ENCODE measurements at places on chromosomes 3 and 15. TPM values are rescaled to one million over a fixed set of nuclear protein-coding genes. Genes with fewer than 3 reads are reported as not detected.

Gene ZNF660
- total RNA-seq: 6.4 TPM

DNA sequence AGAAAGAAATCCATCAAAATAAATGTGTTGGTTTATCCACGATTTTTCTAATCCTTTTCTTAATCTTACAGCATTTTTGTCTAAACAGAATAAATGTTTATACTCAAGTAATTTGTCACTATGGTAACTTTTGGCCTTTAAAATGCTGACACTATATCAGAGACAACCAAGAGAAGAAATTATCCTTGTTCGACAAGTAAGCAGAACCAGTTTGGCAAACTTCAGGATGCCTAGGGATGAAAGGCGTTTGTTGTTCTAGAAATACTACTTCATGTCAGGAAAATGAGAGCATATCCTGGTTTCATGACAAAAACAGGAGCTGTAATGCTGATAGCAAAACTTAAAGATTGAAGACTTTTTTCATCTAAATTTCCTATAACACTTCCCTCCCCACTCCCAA lies 308.0 kb upstream of the ATP11B start:
- no peaks in the 10 kb centered on the region for H3K36me3 ChIP-seq
- H3K27me3 ChIP-seq: no peaks in the 10 kb centered on the region
- no peak overlapping the region for H3K27ac ChIP-seq
- H3K4me1 ChIP-seq: no peaks in the 10 kb centered on the region
- no peak overlapping the region for H3K4me3 ChIP-seq
- DNase-seq: no peak

DNA sequence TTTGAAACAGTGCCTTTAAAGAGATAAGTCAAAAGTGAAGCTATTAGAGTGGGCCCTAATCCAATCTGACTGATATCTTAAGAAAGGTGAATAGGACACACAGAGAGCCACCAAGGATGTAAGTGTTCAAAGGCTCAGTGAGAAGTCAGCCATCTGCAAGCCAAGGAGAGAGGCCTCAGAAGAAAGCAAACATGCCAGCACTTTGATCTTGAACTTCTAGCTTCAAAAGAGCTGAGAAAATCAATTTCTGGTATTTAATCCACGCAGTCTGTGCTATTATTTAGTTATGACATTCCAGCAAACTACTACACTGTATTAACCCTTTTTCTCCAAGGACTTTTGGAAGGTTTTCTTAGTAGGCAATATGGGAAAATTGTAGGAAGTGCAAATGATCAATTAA lies 95.7 kb downstream of the LRRC3B start:
- H3K36me3 ChIP-seq: no peaks in the 10 kb centered on the region
- no peak overlapping the region for H3K27ac ChIP-seq
- H3K4me3 ChIP-seq: no peak overlapping the region
- H3K27me3 ChIP-seq: no peaks in the 10 kb centered on the region
- H3K4me1 ChIP-seq: peaks cover 6% of the 10 kb centered on the region

DNA sequence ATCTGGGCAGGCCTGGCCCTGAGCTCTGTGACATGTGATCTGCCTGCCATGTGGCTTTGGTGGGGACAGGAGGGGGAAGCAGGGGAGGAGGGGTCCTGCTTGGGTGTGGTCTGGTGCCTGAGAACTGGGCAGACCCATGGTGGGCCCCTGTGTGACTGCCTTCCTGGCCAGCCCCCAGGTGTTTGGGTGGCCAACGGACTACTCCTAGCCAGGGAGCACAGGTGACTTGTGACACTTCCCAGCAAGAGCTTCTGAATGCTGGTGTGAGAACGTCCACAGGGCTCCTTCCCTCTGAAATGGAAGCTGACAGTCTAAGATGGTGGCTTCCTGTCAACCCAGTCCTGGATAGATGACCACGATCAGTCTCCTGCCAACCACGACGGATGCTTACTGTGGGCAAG lies 136.1 kb upstream of the MEF2A start:
- no peak overlapping the region for H3K4me3 ChIP-seq
- no peaks in the 10 kb centered on the region for H3K27me3 ChIP-seq
- H3K4me1 ChIP-seq: peaks cover 17% of the 10 kb centered on the region
- no peaks in the 10 kb centered on the region for H3K36me3 ChIP-seq
- H3K27ac ChIP-seq: no peak overlapping the region
- no peak for DNase-seq

- no peaks in the 10 kb centered on the region for H3K4me1 ChIP-seq
- no peak overlapping the region for H3K27ac ChIP-seq
- no peaks in the 10 kb centered on the region for H3K27me3 ChIP-seq
- no peak overlapping the region for H3K4me3 ChIP-seq
- DNase-seq: no peak
Observed at GRCh38 chr15:25170113-25170731, 215.4 kb downstream of the SNRPN start.

Gene SLC35G2
- 6.9 TPM for total RNA-seq

DNA sequence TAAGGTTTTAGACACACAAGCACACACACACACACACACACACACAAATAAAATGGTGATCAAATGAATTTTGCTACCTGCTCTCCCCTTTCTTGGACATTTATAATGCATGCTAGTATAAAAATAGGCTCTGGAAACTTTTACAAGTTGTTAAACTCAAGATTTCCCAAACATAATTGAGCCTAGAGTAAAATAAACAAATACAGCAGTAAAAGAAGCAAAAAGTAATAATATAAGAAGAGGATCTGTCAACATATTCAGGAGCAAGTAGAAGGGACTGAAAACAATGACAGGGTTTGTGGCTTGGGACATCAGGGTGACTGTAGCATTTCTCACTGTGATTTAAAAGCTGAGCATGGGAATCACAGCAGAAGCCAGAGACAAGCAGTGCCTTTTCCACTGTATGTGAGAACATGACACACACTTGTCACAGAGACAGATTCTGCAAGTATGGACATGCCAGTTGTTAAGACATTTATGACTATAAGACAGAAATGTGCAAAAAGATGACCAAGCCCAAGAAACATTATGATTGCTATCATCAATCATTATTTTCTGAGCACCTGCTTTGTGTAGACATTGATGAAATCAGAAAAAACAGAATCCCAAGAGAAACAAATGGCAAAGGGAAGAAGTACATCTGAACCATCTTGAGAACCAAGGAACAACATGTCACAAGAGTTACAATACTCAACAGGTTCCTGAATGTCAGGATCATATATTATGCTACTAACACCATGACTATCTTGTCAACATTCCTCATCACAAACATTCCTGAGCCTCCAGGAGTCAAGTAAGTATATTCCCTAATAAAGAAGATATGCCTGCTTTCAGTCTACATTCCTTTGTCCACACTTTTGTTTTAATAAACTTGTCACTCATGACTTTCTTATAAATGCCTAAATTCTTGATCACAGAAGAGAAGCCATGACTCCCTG lies 7.1 kb downstream of the THRB start:
- H3K4me3 ChIP-seq: no peak overlapping the region
- H3K36me3 ChIP-seq: no peaks in the 10 kb centered on the region
- no peaks in the 10 kb centered on the region for H3K27me3 ChIP-seq

Gene ACTRT3
- 2.7 TPM for total RNA-seq

DNA sequence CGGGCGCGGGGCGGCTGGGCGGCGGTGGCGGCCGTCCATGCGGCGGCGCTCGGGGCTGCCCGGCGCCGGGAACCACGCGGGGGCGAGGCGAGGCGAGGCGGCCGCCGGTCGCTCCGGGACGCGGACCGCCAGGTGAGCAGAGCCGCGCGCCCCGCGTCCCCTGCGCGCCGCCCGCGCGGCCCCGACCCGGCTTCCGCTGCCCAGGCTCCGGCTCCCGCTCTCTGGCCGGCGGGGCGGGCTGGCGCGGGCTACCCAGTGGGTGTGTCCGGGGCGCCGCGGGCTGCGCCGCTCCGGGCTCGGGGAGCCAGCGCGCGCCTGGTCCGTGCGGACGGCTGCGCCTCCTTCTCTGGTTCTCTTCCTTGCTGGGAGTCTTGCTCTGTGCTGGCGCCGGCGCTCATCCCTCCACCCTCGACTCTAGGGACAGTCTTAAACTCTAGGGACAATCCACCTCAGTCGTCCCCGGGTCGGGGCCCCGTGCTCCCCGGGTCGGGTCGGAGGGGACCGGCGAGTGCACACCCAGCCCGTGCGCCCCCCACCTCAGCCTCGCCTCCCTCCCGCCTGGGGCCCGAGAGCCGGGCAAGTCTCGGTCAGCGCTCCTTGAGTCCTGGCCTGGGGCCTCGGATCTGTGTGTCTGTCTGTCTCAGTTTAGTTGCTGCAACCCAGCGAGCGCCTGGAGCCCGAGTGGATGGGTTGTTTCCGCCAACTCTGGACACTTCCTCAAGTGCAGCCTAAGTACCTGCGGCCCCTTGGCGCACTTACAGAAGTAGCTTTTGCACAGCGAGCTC lies 488 bp downstream of the THSD4 start:
- no peaks in the 10 kb centered on the region for H3K27me3 ChIP-seq
- H3K36me3 ChIP-seq: no peaks in the 10 kb centered on the region
- H3K4me3 ChIP-seq: peak overlapping the region; percentile 77
- H3K4me1 ChIP-seq: peaks cover 44% of the 10 kb centered on the region
- peak overlapping the region; percentile 90 for H3K27ac ChIP-seq

GRCh38 chr3:130773366-130773765 lies 26.7 kb upstream of the PIK3R4 start:
- H3K4me1 ChIP-seq: no peaks in the 10 kb centered on the region
- H3K36me3 ChIP-seq: no peaks in the 10 kb centered on the region
- no peak for DNase-seq
- H3K4me3 ChIP-seq: no peak overlapping the region

DNA sequence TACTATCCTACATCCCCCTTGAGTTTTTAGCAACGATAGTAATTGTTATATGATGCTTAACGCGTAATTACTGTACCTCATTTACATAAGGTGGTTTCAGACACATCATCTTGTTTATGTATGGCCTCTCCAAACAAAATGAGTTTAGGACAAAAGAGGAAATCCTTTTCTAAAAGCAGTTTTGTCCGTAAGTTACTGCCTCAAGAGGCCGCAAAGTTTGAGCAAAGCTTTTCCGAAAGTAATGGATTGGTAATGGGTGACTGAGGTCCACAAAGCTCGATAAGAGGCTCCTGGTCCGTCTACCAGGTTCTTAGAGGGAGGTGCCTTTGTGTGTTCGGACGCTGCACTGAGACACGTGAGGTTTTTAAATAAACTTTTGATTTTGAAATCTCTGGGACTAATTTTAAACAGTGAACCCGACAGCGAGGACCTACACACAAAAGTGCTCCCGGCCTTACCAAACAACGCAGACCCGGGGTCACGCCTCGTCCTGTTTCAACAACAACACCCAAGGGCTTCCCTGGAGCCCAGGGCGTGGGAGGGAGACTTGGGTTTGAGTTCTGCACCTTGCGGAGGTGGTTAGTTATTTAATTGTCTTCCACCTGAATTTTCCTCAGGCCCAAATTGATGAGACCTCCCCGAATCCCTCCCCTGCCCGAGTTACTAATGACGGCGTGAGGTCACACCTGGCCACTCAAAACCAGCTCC lies 456 bp upstream of the C15orf61 start:
- no peaks in the 10 kb centered on the region for H3K27me3 ChIP-seq
- no peaks in the 10 kb centered on the region for H3K36me3 ChIP-seq
- H3K27ac ChIP-seq: peak overlapping the region; percentile 90
- H3K4me1 ChIP-seq: peaks cover 16% of the 10 kb centered on the region

DNA sequence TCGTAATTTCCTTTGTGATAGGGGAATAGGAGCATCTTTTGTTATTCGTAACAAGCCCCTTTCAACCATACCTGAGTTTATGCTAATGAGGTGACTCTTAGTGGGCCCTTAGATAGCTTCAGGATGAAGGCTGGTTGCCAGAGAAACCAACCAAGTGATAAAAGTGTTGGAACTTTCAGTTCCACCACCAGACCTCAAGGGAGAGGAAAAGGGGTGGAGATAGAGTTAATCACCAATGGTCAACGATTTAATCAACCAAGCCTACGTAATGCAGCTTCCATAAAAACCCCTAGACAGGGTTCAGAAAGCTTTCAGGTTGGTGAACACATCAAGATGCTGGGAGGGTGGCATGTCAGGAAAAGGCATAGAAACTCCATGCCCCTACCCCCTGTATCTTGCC lies 33.0 kb downstream of the HERC1 start:
- H3K4me3 ChIP-seq: no peak overlapping the region
- peaks cover 11% of the 10 kb centered on the region for H3K4me1 ChIP-seq
- DNase-seq: no peak
- H3K27me3 ChIP-seq: no peaks in the 10 kb centered on the region

Gene HES1
- 29.3 TPM for total RNA-seq

Gene PRSS50
- 0.28 TPM for total RNA-seq

Gene CNBP
- total RNA-seq: 459 TPM

DNA sequence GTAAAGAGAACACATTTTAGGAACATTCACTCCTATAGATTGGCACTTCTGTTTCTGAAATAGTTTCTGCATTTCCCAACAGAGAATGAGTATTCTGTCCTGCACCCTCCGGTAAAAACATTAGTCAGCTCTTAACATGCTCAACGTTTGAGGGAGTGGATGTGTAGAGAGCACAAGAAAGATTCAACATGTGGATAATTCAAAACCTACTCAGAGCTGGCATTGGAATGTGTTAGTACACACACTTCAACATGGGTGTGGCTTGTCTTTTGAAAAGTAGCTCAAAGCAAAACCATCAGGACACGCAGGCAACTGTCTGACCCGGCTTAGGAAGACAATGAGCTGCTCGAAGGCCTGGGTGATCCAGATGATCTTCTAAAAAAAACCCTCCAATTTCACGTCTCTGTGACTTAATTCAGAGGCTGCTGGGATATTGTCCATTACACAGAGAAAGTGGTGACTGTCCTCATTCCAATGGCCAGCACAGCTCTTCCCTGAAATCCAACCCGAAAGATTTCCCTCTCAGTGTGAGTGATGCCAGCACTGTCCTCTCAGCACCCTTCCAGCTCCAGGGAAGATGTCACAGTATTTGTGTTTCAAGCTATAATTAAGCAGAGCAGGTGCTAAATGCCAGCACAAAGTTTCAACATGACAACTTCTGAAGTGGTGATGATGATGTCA lies 18.1 kb downstream of the FBN1 start:
- no peaks in the 10 kb centered on the region for H3K36me3 ChIP-seq
- H3K4me3 ChIP-seq: peak overlapping the region; percentile 30
- H3K4me1 ChIP-seq: peaks cover 81% of the 10 kb centered on the region
- peak overlapping the region; percentile 58 for H3K27ac ChIP-seq
- no peak for DNase-seq

DNA sequence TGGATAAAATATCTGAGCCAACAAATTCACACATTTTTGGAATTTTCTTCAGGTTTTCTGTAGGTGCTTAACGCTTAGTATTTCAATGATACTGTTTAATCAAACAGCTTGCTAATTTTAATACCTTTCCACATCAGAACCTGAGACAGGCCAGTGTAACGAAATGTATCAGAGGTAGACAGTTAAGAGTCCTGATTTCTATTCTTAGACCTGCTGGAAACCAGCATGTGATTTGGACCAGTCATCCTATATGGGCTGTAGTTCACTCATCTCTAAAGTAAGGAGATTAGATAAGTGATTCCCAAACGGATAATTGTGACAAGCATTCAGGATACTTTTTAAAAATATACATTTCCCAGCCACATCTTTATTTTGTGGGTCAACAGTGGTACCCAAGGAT lies 18.4 kb downstream of the ARL6IP5 start:
- H3K4me1 ChIP-seq: peaks cover 6% of the 10 kb centered on the region
- no peak overlapping the region for H3K27ac ChIP-seq
- H3K27me3 ChIP-seq: no peaks in the 10 kb centered on the region
- H3K36me3 ChIP-seq: peaks cover 14% of the 10 kb centered on the region
- DNase-seq: no peak

Gene TM6SF1
- total RNA-seq: 11.0 TPM

- no peaks in the 10 kb centered on the region for H3K36me3 ChIP-seq
- H3K27me3 ChIP-seq: no peaks in the 10 kb centered on the region
- DNase-seq: no peak
- H3K27ac ChIP-seq: no peak overlapping the region
- H3K4me3 ChIP-seq: no peak overlapping the region
- H3K4me1 ChIP-seq: no peaks in the 10 kb centered on the region
Observed at GRCh38 chr3:109480014-109480413, 142.7 kb upstream of the DPPA4 start.

GRCh38 chr3:37492977-37493471 lies 318.6 kb upstream of the LRRFIP2 start:
- no peak overlapping the region for H3K4me3 ChIP-seq
- no peaks in the 10 kb centered on the region for H3K27me3 ChIP-seq
- no peak for DNase-seq
- peaks cover 51% of the 10 kb centered on the region for H3K4me1 ChIP-seq
- no peaks in the 10 kb centered on the region for H3K36me3 ChIP-seq
